ENCODE measurements at places on chromosomes 1 and 21.

GRCh38 chr21:33258475-33258874 is 7.7 kb upstream of the IL10RB start:
- DNase-seq = no peak

GRCh38 chr1:192489748-192490147 is 85.8 kb upstream of the RGS1 start:
- DNase-seq = peak; percentile 89

GRCh38 chr21:34590520-34590919 is 24.4 kb downstream of the RCAN1 start:
- no peak for DNase-seq

DNA sequence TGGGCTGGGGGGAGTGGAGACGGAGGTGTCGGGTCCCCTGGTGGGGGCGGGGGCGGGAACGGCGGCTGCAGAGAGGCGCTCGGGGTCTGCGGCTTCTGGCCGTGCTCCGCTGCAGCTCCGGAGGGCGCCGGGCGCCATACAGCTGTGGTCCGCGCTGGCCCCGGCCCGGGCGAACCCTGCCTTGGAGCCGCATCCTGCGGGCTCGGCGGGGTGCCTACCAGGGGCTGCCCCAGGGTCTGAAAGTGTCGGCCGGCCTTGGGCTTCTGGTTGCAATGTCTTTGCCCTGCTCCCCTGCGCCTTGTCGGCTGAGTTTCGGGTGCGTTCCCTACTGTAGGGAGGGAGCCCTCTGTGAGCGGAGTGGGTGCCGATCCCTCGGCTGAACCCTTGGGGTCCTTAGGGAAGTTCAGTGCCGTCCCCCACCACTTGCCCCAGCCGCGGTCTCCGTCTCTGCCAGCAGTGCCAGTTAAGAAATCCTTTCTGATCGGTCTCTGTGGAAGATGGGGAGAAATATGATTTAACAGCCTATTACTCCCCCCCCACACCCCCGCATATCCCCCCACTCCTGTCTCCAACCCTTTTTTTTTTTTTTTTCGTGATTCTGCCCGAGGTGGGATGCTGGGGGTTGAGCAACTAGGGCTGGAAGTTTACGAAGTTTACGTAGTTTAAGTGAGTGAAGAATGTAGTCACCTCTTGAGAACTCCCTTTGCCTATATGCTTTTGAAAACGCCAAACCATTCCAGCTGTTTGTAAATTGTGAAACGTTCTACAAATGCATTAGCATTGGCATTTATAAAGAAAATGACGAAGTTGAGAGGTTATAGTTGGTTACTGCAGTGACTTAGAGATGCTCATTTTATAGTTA is 588 bp downstream of the NEXN start:
- DNase-seq = peak; percentile 31

- DNase-seq = peak; percentile 28
These were observed 19.0 kb upstream of the L1TD1 start for GRCh38 chr1:62175568-62176179.

DNA sequence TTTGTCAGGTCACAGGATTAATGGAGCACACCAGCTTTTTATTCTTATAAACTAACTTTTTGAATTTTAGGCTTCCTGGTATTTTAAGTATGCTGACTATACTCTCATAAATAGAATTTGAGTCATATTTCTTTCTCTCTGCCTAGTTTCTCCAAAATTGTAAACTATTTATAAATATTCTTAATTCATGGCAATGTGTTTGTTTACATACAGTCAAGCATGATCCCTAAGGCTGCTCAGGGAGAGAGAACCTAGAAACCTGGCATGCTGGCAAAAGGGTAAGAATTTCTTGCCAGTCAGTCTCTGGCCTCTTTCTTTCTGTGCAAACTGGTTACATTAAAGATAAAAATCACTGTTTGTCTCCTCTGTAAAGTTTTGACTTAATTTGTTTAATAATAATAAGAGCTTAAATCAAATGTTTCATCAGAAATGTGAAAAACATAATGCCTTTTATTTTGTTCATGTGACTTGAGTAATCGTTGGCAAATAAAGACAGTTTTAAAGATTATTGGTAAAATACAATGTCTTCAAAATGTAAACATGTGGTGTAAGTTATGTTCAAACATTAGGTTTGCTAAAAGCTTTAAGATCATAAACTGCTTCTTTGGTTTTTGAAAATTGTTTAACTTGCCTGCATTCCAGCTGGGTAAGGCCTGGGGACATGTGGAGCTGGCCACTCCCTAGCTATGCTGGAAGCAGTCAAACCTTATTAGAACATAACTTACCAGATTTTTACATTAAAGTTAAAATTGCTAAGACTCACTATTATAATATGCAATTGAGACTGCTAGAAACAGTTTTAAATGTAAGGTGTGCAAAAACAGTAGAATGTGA is 1401.7 kb downstream of the NCAM2 start:
- DNase-seq = no peak

DNA sequence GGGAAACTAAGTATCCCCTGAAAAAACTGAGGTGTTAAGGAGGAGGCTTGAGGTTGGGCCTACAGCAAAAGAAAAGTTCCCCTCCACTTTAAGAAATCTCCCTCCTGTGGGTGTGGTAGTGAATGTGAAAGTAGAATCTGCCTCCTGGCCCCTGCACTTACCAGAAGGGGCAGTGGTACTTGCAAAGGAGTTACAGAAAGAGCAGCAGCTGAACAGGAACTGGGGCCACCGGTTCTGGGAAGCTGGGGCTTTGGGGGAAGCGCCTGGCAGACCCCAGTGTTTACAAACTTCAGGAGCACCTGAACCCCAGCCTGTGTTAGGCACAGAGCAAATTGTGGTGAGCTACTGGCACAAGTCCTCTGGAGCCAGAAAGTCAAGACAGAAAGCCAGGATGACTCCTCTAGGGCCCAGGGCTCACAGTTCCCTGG is 250.2 kb upstream of the FGGY start:
- no peak for DNase-seq
